ENCODE measurements at places on chromosomes 2 and 18.

GRCh38 chr2:208112969-208113368 lies 11.4 kb downstream of the CRYGD start:
- no peak for DNase-seq

DNA sequence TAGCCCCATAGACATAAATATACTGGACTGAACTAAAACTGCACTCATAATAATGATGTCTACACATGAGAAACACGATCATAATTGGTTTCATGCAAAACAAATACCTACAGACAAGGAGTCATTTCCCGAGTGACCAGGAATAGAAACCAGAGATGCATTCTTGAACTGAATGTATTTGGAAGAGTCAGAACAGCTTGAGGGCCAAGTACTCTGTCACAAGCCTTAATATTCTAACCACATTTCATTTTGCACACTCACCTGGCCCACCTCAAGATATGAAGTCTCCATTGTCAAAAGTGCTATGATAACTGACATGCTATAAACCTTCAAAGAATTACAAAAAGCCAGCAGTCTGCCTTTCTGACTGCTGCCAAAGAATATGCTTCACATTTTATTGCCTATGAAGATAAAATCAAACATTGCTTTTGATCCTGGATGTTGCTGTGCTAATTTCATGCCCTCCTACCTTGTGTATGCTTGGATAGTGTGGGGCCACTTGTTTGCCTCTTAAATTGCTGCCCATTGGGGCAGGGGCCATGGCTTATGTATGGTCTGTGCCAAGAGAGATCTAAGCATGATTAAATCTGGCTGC lies 18.9 kb upstream of the ASAP2 start:
- DNase-seq, result no peak

- DNase-seq, result no peak
These were observed 13.3 kb upstream of the POLE4 start for GRCh38 chr2:74944987-74945787.

- no peak for DNase-seq
These were observed 158.9 kb downstream of the CCDC148 start for GRCh38 chr2:158297606-158298005.

DNA sequence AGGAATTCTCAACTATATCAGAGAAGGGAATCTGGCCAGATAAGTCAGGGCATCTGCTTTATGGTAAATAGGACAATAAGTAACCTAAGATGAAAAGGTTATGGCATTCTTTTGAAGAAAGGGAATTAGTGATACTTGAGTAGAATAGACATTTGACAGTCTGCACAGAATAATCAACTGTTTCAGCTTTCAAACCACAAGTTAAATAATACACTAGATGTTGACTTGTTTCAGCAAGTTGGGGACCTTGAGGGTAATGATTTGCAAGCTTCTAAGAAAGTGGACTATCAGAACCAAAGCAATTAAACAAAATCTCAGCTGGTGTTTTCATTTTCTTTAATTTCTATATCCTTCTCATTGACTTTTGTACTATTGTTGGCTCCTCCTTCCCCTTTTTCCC lies 54.5 kb downstream of the SLC39A10 start:
- no peak for DNase-seq

DNA sequence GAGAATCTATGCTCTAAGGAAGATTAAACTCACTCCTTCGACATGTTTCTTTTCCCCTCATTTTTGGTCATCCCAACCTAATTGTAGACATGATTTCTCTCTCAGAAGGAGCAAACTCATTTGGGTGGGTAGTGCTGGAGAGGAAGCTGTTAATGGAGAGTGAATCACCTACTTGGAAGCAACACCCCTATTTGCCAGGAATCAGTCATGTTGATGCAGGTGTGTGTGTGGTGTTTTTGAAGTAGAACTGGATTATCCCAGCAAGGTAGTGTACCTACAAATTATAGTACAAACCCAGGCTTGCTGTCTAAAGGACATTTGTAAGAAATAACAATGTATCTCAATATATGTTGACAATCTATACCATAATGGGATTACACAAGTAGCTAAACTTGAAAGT lies 186.4 kb downstream of the EPHA4 start:
- DNase-seq, result no peak

DNA sequence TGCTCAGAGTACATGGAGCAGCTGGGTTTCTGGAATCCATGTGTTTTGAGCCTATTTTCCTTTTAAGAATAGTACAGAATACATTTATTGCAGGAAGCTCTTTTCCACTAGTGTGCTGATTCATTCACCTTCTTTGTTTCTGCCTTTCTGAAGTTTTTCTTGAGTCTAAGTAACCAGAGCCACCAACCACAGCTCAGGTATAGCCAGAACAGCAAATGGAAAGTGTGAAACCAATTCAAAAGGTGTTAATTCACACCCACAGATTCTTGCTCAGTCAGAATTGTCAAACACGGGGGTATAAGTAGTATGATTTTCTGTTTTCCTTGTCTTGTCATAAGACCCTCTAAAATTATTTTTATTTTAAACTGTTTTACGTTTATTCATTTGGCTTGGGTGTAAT lies 75.9 kb upstream of the DYNAP start:
- DNase-seq, result no peak

GRCh38 chr2:205715831-205716525 lies 33.7 kb downstream of the NRP2 start:
- DNase-seq, result no peak

- no peak for DNase-seq
These were observed 88.6 kb upstream of the ACAA2 start for GRCh38 chr18:49901862-49902340.

GRCh38 chr18:69558052-69558451 lies 157.4 kb downstream of the DOK6 start:
- no peak for DNase-seq

DNA sequence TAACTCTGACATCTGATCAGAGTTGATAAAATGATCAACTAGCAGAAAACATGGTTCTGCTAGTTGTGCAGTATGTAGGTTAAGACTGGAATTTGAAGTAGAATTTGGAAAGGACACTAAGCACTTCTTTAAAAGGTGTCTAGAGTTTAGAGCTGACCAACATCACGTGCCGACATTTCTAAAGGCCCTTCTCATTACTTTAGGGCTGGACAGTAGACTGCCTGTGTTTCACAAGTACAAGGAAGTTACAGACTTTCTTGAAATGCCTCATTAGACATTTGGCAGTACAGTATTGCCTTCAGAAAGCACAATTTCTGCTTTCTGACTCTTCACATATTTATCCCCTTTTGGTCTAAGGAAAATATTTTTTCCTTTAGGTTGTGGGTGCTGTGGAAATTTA lies 255.3 kb downstream of the ZNF385B start:
- DNase-seq, result no peak

DNA sequence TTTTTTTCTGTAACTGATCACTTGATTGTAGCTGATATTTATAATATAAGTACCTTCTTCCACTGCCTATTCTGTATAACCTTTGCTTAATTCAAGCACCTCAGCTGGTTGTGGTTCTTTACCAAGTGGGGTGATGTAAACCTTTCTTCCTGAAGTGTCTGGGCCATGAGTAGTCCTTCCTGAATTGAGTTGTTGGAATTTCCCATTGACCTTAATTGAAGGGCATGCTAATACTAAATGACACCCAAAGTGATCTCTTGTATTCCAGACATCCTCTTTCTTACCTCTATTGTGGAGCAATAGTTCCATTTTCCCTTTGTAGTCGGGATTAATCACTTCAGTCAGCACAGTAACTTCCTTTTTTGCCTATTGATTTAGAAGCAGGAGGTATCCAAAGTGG lies 1496.8 kb upstream of the CELF4 start:
- DNase-seq, result no peak

DNA sequence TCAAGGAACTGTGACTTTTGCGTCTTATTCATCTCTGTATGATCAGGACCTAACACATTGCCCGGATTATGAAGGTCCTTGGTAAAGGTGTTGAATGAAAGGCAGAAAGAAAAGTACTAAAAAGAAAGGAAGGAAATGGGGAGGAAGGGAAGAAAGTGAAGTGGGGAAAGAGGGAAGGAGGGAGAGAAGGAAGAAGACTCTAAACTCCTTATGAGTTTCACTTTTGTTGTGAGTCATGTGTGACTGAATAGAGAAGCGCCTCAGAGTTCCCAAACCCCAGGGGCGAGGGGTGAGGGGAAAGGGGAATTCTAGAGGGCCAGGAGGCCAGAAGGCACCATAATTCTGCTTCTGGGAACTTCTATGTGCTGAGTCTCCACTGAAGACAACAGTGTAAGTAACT lies 30.9 kb upstream of the OSBPL6 start:
- no peak for DNase-seq

- DNase-seq, result no peak
These were observed 12.2 kb downstream of the SH3BP4 start for GRCh38 chr2:234963773-234964615.

DNA sequence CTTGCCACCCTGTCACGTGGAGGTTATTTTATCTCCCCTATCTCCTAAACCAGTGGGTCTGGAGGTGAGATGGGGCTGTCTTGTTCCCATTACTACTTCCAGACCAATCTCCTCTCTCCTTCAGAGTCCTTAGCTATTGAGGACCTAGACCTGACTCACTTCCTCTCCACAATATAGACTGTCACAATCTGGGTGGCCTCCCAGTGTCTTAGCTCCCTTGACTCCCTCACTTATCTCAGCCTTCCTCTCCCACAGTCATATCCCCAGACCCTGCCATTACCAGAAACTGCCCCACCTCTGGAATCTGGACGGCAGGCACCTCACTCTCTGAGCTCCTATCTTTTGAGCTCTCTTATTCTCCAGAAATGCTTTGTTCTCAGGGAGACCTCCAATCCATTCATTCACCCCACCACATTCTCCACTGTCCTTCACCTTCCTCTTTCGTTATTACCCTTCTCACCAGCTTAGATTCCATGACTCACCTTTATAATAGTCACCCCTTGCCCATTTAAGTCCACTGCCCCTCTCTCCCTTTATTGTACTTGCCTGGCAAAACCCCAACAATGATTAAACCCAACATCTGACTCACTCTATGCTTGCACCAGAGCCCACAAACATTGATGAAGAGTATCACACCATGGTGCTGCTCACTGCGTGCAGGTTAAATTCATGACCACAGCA lies 23.3 kb upstream of the SIX3 start:
- DNase-seq, result no peak

GRCh38 chr2:122863532-122863931 lies 1108.1 kb downstream of the TSN start:
- no peak for DNase-seq

DNA sequence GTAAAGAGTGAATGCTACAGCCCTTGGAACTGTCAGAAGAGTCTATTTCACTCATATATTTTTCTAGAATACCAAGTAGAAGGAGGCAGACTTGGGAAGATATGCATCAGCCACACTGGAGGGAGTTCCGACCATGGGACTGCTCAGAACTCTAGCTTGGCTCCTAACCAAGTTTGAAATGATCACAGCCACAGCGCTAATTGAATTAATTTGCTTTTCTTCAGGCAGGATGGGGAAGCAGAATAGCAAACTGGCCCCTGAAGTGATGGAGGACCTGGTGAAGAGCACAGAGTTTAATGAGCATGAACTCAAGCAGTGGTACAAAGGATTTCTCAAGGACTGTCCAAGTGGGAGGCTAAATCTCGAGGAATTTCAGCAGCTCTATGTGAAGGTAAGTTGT lies 51.4 kb downstream of the VSNL1 start:
- DNase-seq, result no peak

DNA sequence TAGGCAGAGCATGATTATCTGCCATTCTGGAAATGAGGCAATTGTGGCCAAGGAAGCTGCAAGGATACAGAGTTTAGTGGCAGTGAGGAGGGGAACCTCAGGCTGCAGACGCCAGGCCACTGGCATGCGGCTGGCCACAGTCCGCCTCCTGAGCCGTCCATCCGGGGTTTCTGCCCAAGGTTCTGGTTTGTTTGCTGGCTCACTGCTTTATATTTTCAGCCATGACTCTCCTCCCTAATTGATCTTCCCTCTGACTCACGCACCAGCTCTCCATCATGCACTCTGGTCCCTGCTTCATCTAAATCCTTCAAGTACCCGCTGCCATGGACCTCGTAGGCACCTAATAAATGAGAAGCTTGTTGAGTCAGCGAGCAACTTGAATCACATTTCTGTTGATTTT lies 107.8 kb upstream of the REV1 start:
- no peak for DNase-seq

DNA sequence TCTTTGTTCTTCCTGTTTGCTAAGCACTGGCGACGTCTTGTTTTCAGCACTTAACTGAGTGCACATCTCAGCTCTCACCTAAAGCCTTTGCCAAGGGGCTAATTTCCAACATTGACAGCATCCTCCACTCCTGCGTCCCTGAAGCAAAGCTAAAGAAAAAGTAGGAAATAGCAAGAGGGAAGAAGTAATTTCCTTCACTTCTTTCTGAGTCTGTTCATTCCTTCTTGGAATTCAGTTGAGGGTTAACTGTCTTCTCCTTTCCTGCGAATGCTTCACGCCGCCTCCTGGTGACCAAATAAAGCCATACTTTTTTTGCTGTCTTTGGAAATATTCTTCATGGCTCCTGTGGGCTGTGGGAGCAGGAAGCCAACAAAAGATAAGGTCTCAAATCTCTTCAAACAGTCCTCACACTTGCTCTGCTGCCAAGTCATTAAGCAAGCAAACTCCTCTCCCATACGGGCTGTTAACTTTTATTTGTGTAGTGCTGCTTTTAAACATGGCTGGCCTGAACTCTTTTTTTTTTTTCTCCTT lies 100.9 kb downstream of the DPP10 start:
- DNase-seq, result no peak

GRCh38 chr2:189285349-189285748 lies 105.8 kb upstream of the COL5A2 start:
- no peak for DNase-seq

Data from T follicular helper cell (primary cell).